Activated CD8-positive, alpha-beta memory T cell treated with anti-CD3 and anti-CD28 coated beads for 1 hour (primary cell): ENCODE measurements at places on chromosomes 5 and 9.

- DNase-seq: no peak
These were observed 64.2 kb upstream of the SMIM23 start for GRCh38 chr5:171721464-171721863.

DNA sequence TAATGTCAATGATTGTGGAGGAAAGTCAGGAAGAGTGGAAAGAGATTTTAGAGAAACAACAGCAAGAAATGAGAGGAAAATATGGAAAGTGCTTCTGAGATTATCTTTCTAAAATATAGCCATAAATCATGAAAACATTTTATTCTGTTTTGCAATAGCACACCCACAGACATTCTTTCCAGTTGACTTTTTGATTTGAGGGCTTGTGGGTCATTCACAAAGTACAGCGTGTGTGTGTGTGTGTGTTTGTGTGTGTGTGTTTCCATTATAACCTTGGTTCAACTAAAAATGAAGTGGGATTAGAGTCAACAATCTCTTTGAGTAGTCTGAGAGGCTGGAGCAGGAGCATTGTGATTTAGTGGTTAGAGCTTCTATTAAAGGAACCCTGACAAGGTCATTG is 116.6 kb upstream of the GAS1 start:
- DNase-seq: no peak

DNA sequence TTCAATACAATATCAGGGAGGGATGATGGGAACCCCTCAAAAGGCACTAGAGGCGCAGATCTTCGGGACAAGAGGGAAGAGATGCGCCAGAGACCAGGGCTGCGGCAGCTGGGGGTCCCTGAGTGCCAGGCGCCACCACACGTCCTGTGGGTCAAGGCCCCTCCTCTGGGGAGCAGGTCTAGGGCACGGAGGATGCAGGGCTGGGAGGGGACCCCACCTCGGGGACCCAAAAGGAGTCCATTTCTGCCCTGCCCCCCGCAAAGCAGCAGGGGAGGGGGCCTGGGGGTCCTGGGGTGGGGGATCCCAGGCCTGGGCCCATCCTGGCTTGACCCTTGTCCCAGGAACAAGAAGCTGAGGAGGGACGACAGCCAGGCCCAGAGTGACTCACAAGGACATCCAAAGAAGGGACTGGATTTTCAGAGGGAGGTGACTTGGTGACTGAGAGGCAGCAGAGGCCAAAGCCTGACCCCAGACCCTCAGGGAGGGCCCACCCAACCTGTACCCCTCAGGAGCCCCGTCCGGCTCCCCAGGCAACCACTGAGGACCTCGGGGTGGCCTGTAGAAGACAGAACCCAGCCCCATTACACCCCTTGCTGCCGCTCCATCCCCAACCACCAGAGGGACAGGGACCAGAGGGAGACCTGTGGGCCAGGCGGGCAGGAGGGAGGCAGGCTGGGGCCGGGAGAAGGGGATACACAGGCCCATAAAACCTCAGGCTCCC is 54.2 kb downstream of the LRSAM1 start:
- DNase-seq: no peak

DNA sequence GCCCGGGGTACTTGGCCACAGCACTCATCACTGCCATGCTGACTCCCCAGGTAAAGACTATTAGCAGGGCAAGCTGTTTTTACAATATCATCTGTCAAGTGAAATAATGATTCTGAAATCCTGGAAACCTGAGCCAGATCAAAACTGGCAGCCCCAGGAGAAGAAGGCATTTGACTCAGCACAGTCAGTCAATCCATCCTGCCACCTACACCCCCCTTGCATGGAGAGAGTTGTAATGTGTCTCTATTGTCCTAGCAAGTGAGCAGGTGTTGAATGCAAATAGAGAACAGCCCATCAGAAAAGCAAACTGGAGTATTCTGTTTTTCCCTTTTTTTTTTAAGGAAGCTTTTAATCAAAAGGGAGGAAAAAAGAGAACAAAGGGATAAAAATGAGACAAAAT is 291.2 kb downstream of the BRINP1 start:
- DNase-seq: no peak

DNA sequence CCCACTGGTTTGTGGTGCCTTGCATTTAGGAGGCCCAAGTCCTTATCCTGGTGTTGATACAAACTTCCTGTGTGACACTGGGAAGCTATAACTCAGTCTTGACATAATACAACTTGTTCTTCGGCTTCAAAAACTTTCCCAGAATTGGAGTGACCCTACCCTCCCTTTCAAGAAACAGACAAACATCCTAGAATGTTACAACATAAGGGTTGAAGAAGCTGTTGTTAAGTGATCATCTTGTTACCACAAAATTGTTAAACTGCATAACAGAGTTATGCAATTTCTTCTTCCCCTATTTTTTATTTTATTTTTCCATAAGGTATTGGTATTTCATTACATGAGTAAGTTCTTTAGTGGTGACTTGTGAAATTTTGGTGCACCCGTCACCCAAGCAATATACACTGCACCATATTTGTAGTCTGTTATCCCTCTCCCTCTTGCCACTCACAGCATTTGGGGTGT is 21.3 kb downstream of the TLR4 start:
- DNase-seq: no peak

- no peak for DNase-seq
These were observed 869.4 kb upstream of the NUDT12 start for GRCh38 chr5:104431981-104432380.
